ENCODE measurements at places on chromosomes 7 and 10. TPM values are rescaled to one million over a fixed set of nuclear protein-coding genes. Genes with fewer than 3 reads are reported as not detected.

The RARRES2 gene
- total RNA-seq, result 32.6 TPM

The AKR1C4 gene
- not detected for total RNA-seq

The OPTN gene
- 146 TPM for total RNA-seq

The MYL7 gene
- 3,838 TPM for total RNA-seq

The PITX3 gene
- total RNA-seq, result 1.8 TPM

- no peak for DNase-seq
Measured at GRCh38 chr7:158093156-158093796, 494.3 kb downstream of the PTPRN2 start.

GRCh38 chr10:80451132-80451531, 3.0 kb upstream of the TSPAN14 start:
- no peak for DNase-seq

DNA sequence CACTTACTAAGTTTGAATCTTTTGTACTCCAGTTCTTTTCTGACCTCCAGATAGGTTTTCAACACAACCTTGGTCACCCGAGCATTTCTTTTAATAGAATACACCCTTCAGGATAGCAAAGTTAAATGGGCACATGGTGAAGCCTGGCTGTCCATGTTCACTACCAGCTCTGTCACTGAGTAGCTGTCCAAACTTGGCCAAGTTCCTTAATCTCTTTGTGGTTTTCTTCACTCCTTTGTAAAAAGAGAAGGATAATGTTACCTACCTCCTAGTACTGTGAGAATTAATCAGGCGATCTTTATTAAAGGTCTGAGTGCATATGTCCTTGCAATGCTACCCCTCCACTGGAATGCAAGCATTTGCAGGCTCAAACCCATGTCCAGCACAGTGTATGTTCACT, 128.1 kb upstream of the PTPRZ1 start:
- no peak for DNase-seq

- DNase-seq, result no peak
Measured at GRCh38 chr10:124083740-124084397, 9.5 kb downstream of the CHST15 start.

DNA sequence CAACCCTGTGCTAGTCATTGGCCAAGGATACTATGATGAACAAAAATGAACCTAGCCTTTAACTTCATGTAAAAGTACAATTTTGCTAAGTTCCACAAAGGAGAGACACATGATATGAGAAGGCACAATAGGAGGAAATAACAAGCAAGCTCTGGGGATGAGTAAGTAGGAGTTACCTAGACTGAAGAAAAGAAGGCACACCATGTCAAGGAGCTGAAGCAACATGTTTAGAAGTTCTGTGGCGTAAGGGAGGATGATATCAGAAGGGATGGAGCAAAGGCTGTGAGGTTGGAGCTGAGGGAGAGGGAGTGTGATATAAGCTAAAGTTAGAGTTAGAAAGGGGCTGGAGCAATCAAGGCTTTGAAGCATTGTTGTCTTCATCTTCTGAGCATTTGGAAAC, 25.6 kb downstream of the KIFBP start:
- no peak for DNase-seq

- DNase-seq, result no peak
Measured at GRCh38 chr10:128877936-128878335, 589.1 kb upstream of the MGMT start.

DNA sequence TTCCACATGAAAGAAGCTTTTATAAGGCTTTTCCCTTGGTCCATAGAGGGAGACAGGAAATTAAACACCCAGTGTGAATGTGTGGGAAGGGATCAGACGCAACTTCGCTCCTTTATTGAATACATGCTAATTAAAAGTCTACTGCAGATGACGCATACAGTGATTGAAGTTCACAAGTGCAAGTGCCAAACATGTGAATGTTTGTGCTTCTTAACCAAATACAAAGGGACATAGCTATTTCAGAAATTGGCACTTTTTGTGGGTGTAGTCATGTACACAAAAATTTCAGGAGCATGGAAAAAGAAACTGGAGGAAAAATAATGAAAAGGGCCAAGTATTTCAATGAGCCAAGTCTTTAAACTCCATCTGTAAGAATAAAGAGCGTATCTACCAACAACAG, 283.7 kb downstream of the SKAP2 start:
- no peak for DNase-seq

GRCh38 chr7:47337531-47337930, 244.4 kb downstream of the TNS3 start:
- no peak for DNase-seq

GRCh38 chr7:24702755-24703154, 54.5 kb downstream of the GSDME start:
- DNase-seq, result no peak

- no peak for DNase-seq
Measured at GRCh38 chr7:8442051-8442813, 8.8 kb downstream of the NXPH1 start.

DNA sequence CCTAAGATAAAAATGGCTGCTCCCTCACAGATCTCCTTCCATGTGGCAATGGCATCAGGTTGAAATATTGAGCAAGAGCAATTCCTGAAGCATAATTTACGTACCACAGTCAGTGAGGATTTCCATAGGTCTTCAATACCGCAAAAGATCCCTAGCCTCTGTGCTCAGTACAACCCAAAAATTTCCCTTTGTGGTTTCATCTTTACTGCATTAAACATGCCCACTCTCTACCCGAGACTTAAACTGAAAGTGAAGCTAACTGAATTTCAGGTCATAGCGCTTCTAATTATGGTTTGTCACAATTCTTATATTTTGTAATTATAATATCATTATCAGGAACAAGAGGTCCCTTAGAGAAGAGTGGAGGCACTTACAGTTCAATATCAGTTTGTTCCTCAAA, 1071.1 kb downstream of the XPNPEP1 start:
- DNase-seq, result no peak

GRCh38 chr10:50310560-50311174, 59.4 kb upstream of the ASAH2 start:
- DNase-seq, result no peak

GRCh38 chr7:90574820-90575187, 21.3 kb upstream of the CDK14 start:
- no peak for DNase-seq

DNA sequence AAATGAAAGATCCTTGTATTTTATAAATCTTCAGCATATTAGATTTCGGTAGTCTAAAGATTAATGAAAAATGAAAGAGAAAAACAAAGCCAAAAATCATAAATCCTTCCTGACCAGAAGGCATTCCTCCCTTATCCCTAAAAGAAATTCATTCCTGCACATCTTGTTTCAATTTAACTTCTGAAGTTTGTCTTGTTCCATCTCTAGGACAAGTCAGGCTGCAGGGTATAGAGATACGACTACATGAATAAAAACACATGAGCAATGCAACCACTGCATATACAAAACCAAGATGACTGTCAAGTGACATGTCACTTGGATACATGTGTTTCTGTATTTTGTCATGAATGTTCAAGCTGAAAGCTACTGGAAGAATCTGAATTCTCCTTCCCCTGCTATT, 214.9 kb downstream of the JAZF1 start:
- DNase-seq, result no peak

- DNase-seq, result no peak
Measured at GRCh38 chr7:116347151-116347832, 137.0 kb downstream of the TES start.

All from Right ventricle myocardium inferior (tissue), 1 donor.